ENCODE measurements at places on chromosomes 4 and X.

DNA sequence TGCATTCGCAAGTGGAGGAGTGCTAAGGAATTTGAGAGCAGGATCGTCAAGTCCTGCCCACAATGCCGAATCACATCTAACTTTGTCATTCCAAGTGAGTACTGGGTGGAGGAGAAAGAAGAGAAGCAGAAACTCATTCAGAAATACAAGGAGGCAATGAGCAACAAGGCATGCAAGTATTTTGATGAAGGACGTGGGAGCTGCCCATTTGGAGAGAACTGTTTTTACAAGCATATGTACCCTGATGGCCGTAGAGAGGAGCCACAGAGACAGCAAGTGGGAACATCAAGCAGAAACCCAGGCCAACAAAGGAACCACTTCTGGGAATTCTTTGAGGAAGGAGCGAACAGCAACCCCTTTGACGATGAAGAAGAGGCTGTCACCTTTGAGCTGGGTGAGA is 100.2 kb upstream of the MED14 start:
- no peak for DNase-seq

DNA sequence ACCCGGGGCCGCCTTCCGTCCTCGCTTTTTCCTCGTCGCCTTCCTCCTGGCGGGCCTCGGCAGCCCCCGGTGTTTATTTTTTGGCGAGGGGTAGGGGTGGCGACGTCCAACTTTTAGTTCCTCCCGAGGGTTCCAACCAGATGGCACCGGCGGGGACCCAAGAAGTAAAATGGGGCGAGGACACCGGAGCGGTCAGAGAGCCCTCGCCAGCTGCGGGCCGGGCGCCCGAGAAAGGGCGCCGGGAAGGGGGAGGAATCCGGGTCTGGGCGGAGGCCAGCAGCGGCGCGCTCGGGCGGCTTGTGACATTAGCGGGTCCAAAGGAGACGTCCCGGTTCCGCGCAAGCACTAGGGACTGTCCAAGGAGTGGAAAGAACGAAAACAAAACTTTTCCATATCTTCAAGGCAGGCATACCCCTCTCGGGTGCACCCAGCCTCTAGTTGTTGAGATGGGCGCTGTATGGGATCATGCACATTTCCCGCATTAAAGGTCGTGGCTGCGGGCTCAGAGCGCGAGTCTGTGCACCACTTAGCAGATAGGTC is 691 bp upstream of the USP46 start:
- peak; percentile 2 for DNase-seq

DNA sequence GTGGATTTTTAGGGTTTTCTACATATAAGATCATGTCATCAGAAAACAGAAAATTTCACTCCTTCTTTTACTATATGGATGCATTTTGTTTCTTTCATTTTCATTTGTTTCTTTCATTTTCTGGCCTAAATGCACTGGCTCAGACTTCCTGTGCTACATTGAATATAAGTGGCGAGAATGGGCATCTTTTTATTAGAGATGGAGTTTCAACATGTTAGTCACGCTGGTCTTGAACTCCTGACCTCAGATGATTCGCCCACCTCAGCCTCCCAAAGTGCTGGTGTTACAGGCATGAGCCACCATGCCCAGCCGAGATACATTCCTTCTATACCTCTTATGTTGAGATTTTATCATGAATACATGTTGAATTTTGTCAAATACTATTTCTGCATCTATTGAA is 61.8 kb downstream of the BRWD3 start:
- DNase-seq, result no peak

- no peak for DNase-seq
Measured at GRCh38 chr4:7844594-7844991, 95.1 kb downstream of the AFAP1 start.

DNA sequence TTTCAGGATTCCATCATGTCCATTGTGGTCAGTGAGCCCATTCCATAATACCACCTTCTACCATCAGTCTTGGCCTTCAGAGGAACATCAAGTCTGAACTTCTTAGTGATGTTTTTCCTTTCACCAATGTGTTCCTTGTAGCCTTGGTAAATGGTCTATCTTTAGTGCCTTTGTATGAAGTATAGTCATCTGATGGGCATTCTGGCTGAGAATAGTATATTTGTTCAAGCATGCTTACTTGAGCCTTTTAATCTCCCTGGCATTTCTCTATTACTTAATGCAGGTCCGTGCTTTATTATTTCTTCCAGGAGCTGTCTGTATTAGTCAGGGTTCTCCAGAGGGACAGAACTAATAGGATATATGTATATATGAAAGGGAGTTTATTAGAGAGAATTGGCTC is 99.7 kb downstream of the TLL1 start:
- no peak for DNase-seq

DNA sequence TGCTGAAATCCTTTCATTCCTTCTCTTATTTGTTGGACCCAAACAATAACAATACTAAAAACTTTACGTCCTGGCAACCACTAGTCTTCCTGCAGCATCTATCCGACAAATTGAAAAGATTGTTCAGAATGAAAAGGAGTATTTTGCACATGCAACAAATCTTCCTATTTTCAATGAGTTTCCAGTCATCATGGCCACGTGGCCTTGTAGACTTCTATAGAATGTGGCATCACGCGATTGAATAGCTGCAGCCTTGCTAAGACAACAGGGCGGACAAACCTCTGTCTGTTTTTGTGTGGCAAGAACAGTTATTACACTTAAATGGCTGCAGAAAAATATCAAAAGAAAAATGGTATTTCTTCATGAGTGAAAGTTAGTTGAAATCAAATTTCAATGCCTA is 297.9 kb upstream of the LCORL start:
- DNase-seq, result no peak

DNA sequence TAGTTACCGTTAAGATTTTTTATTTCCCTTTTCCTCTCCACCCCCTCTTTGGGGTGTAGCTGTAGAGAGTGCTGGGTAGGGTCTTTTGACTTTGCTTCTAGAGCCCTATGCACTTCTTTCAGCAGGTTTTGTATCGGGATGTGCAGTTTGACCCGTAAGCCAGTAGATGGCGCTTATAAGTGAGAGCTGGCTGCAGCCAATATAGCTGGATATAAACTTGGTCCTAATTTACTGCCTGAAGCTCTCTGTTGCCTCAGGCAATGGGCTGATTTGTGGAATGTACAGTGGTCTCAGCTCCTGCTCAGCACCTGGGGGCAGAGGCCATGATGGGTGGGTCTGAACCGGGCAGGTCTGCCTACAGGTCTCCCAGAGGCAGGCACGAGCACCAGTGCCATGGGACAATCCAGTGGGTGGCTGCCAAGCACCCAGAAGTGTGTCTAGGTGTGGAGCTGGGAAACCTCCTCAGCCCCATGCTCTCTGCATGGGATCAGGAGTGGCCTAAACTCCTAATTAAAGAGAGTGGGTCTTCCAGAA is 146.5 kb downstream of the SPANXN1 start:
- DNase-seq, result no peak

- no peak for DNase-seq
Measured at GRCh38 chrX:13786048-13786447, 30.8 kb downstream of the GPM6B start.

- no peak for DNase-seq
Measured at GRCh38 chrX:9258421-9259104, 206.3 kb upstream of the TBL1X start.

DNA sequence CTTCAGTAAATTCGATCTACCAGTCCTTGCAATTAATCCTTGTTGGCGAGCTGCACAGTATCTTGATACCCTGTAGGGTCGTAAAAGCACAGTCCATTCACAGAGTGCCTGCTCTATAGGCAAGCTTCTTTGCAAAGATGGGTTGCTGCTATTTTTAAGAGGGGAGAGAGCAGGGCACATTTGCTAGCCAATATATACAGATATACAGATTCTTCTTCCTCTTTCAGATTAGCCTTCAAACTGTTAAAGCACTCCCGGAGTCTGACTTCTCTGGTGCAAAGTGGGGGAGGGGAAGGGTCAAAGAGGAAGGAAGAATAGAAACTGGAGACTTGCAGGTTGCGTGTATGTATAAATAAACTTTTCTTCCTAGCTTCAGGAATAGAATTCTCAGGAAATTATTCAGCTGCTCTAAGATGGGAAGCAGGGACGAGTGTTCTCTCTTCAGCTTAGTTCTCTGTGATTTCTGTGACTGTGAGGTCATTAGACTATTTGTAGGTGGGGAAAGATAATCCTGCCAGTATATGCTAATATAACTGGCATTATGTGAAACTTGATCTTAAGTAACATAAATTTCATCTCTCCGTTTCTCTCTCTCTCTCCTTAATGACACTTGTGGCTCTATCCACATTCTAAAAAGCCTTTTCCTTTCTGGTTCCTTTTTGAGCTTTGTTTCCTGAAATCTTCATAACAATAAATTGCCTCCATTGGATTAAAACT is at the start of gene CYSLTR1:
CYSLTR1 (minus strand) TSS at position 242 of the 717 bp plus-strand sequence. CDS start 53,865 bp downstream, outside the sequence.
- no peak for DNase-seq

DNA sequence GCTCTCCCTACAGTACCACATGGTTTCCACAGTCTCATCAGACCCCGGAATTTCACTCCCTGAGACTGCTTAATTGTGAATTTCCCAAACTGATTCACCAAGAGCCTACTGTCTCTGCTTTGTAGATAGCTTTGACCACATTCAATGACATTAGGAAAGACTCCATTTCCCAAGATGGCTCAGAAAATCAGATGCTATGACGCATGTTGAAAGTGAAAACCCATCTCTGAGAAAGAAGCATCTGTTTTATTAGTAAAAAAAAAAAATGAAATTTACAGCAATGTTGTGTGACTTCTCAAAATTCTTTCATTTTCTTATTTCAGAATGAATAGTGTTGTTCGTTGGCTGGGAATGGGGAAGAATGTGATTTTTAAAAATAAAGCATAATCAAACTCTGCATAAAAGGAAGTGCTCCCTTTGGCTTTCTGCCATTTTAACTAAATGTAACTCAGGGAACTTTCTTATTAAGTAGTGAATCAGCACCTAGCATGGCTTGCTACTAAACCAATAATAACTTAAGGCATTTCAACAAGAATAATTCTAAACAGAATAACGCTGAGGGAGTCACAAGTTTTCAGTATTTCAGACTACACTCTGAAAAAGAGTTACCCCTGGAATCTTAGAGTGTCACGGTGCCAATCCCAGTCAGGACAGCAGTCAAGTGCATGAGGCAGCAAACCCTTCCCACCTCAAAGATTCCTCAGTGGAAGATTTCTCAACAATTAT is 97.4 kb upstream of the MYOZ2 start:
- no peak for DNase-seq

DNA sequence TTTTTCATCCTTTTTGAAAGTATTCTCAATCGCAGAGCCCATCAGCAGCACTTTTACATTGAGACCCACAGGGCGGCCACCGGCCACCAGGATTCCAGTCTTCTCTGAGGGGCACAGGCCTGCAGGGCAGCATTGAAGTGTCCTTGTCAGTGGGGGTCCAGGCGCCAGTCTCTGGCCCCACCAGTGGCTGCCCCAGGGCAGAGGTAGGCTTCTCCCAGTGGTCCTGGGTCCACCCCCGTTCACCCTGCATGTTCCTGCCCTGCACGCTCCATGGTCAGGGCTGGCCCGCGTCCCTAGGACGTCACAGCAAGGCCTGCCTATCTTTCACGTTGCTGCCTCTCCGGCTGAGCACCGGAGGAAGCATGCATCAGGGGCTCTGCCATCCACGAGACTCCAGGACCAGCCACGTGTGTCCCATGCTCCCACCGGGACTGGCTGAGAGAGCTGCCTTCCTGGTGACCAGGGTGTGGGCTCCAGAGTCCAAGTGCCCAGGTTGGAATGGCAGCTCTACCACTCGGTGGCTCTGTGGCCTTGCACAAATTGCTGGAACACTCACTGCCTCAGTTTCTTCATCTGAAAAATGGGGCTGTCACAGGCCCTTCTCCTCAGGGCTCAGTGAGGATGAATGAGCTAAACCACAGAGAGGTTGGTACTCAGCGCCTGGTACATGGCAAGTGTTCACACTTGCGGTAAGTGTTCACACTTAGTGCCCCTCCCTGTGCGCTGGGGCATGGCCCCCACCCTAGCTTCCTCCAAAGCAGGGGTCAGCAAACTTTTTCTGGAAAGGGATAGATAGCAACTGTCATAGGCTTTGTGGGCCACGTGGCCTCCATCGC is 30.7 kb upstream of the JAKMIP1 start:
- DNase-seq, result no peak

- DNase-seq, result no peak
Measured at GRCh38 chr4:72326692-72327632, 242.1 kb downstream of the ADAMTS3 start.

GRCh38 chrX:128728943-128729342 is 676.7 kb upstream of the ACTRT1 start:
- DNase-seq, result no peak

DNA sequence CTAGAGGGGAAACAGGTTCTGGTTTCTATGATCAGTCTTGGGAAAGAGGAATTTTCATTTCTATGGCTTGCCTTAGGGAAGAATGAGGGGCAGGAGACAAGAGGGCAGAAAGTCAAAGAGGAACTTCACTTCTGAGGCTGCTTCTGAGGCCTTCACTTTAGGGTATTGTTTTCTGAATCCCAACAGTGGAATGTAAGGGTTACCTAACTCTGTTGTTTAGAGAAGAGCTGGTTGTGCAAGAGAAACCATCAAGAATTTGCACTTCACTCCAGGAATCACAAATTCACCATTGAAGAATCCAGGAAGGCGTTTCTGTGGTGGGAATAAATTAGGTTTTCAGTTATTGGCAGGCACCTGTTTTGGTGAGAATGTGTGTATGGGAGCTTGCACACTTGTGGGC is 126.7 kb upstream of the AMOT start:
- no peak for DNase-seq

DNA sequence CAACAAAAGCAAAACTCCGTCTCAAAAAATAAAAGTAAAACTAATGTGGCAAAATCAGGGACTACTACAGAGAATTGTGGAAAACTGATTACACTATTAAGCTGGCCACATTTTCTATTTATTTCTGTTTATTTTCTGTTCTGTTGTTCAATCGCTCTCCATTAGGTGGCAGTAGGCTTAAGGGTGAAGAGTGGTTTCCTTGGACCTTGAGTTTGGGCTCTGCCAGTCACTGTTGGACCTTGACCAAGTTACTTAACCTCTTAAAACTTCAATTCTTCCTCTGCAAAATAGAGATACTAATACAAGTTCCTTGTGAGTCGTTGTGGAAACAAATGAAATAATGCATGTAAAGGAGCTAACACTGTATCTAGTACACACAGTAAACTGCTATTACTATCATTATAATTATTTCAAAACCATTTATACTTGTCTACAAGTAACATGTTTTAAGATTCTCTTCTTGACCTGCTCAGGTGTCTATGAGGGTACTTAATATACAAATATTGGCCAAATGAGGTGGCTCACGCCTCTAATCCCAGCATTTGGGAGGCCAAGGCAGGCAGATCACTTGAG is 15.2 kb downstream of the HSD17B11 start:
- no peak for DNase-seq

GRCh38 chrX:129825746-129826505 is 17.8 kb downstream of the ZDHHC9 start:
- no peak for DNase-seq

DNA sequence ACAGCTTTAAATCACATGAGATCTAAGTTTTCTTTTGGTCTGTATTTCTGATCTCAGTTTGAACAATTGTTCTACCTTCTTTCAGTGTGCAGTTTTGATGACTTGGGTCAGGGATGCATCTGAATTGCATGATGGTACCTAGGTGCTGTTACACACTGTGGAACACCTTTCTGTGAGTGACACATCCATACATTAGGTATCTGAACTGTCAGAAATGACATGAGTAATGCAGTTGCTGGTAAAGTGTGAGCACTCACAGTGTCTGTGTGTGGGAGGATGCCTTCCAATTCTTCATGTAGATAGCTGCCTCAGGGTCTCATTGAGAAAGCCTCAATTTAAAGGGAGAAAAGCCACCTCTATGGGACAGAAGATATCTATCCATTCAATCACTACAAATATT is 411.9 kb downstream of the PPARGC1A start:
- DNase-seq, result no peak

All from activated T-helper 1 cell treated with anti-CD3 and anti-CD28 coated beads, Interleukin-2, amount 50 U/mL, for 16 hours (primary cell).